Stimulated activated CD4-positive, alpha-beta T cell treated with anti-CD3 and anti-CD28 coated beads, Interleukin-12 subunit alpha, Interleukin-12 subunit beta, amount 100 ng/mL, for 4 hours (primary cell): ENCODE measurements at places on chromosomes 13 and 19.

GRCh38 chr19:41860419-41861115 lies 512 bp downstream of the RPS19 start:
- no peak for DNase-seq

- DNase-seq, result no peak
Observed at GRCh38 chr13:27833206-27833605, 40.9 kb downstream of the GSX1 start.

DNA sequence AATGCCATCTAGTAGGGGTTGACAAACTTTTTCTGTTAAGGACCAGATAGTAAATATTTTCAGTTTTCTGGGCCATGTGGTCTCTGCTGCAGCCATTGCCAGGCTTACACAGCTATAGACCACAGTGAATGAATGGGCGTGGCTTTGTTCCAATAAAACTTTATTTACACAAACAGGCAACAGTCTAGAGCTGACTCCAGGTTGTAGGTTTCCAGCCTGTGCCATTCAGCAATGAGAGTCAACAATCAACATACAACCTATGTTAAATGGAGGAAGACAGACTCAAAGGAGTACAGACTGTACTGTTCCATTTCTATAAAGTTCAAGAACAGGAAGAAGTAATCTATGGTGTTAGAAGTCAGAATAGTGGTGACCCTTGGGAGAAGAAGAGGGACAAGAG lies 15.2 kb upstream of the IZUMO2 start:
- DNase-seq, result no peak

GRCh38 chr19:16895467-16896145 lies 6.8 kb downstream of the F2RL3 start:
- no peak for DNase-seq

DNA sequence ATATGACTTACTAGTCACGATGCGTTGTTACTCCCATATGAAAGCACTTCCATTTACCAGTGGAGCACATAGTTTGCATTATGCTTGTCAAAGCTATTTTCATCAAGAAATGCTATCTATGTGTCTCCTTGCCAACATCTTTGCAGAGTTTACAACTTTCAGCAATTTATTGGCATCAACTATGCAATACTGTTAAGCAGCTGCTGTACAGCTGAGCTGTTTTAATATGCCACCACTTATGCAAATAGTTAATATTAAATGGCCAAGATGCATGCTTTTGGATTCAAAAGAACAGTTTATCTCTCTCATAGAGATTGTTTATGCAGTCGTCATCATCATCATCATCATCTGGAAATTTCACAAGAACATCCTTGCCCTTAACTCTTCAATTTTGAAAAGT lies 67.9 kb upstream of the KLF5 start:
- DNase-seq, result no peak

DNA sequence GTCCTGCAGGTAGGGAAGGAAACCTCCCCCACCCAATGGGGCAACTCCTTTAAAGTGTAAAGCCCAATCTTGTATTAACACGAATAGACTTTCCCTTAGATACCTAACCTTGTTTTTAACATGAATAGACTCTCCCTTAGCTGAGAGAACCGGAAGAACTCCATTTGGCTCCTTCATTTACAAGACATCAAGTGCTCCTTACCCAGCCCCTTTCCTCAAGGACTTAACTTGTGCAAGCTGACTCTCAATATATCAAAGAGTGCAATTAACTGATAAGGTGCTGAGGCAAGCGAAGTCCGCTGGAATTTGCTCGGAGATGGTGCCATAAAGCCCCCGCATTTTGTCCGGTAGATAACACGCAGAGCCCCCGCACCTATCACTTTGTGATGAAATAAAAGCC lies 9.9 kb upstream of the ZNF90 start:
- no peak for DNase-seq

DNA sequence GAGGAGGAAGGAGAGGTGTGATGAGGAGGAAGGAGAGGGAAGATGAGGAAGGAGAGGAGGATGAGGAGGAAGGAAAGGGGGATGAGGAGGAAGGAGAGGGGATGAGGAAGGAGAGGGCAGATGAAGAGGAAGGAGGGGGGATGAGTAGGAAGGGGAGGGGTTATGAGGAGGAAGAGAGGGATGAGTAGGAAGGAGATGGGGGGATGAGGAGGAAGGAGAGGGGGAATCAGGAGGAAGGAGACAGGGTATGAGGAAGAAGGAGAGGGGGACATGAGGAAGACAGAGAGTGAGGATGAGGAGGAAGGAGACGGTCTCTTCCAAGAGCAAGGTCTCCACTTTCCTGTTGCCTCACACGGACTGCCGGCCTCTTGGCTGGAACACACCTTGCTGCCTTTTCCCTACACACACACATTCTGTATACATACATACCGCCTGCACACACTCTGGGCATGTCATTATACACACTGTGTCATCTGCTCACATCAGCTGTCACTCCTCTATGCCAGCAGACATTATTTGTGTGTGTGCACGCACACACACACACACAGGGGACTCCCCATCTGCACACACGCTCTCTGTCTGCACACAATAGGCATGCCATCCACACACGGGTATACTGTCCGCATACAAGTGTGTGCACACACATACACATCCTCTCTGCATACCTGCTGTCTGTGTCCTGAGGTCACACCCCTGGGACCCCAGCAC lies 11.1 kb upstream of the VSTM2B start:
- no peak for DNase-seq

GRCh38 chr19:50897191-50897607 lies 14.0 kb downstream of the KLK4 start:
- DNase-seq, result no peak

DNA sequence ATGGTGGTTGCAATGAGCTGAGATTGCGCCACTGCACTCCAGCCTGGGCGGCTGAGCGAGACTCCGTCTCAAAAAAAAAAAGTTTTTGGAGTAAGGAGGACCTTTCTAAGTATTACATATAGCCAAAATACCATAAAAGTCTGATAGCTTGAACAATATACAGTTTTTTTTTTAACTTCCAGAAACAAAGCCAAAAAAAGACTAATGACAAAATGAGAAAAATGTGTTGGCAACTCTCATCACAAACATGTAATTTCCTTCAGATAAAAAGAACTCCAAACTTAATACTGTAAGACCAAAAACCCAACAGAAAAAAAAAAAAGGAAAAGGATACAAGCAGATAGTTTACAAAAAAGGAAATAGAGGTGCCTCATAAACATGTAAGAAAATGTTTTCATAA lies 68.2 kb upstream of the MED4 start:
- no peak for DNase-seq

DNA sequence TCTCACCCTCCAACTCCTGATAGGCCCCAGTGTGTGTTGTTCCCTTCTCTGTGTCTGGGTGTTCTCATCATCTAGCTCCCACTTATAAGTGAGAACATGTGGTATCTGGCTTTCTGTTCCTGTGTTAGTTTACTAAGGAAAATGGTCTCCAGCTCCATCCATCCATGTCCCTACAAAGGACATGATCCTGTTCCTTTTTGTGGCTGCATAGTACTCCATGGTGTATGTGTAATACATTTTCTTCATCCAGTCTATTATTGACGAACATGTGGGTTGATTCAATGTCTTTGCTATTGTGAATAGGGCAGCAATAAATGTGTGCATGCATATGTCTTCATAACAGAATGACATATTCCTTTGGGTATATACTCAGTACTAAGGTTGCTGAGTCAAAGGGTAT lies 1397.0 kb downstream of the UQCRFS1 start:
- DNase-seq, result no peak

GRCh38 chr19:56145698-56146097 lies 4.6 kb downstream of the ZNF444 start:
- no peak for DNase-seq

DNA sequence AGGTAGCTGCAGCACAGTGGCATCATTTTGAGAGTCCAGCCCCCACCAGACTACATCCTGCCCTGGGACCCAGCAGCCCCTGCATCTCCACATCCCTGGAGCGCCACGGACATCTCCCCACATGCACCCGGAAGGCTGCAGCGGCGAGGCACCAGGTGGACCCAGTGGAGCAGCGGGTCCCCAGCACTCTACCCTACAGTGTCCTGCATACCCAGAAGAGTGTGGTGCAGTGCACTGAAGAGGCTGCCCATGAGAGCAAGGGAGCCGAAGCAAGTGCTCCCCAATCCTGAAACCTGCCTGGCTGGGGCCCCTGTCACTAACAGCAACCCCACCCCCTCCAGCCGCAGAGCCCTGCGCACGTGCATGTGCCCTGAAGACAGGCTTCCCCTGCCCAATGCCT lies 21.3 kb upstream of the SLC7A9 start:
- DNase-seq, result no peak

- DNase-seq, result no peak
Observed at GRCh38 chr13:107202371-107203023, 634.6 kb upstream of the ARGLU1 start.

DNA sequence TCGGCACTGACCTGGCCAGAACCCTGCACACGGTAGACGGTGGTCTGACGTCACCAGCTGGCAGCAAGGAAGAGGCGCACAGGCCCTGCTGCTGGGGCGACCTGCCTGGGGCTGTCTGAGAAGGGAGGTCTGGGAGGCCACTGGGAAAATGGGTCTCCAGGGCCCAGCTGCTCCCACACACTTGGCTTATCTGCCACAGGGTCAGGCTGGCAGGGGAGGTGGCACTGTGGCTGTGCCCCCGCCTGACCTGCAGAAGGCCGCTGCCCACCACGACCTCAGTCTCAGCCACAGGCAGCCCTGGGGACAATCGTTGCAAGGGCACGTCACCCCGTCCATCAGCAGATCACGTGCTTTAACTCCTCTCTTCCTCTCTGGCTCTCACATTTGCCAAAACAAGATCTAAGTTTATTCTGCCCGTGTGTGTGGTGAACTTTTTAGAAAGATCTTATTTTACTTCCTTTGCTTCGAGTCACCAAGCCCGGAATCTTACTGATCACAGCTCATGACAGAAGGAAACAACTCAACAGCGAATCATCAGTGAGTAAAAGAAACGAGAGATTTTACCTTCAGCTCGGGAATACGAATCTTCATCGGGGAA lies 45.2 kb upstream of the RANBP3 start:
- no peak for DNase-seq

GRCh38 chr19:7706955-7707456 lies 5.1 kb upstream of the FCER2 start:
- no peak for DNase-seq

DNA sequence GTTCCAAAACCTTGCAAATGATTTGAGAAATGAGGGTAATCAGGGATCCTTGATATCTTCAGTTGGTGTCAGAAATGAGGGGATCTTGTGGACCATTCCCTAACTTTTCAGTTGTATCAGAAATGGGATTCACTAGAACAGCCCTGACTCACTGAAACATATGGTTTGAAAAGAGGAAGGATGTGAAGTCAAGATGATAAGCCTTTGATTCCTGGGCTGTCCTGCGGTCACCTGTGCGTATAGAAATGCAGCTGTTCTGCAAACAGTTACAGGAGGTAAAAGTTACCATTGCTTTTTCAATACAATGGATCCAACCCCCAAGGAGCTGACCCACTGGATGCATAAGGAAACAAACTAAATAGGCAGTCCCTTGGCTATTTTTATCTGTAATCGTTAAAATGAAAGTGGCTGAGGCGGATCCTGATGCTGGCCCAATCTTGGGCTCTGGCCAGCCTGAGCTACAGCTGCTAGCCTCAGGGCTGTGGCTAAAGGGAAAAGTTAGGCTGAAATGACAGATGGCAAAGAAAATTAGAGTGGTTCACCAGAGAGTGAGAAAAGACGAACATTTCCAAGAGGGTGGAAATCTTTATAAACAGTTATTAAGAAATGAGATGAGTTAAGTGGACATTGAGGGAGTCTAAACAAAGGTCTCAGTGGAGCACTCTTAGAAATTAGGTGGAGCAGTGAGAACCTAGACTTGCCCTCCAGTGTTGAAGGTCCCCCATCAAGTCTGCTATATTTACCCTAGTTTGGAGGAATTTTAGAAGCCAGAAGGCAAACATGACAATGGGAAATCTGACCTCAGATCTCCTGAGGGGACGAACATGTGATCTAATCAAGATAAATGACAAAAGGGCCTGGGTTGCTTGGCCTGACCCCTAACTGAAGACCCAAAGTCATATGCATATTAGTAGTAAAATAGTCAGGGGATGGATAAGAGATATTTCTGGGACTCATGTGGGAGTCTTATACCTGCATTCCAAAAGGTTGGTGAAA lies 7.6 kb downstream of the SIGLECL1 start:
- no peak for DNase-seq

DNA sequence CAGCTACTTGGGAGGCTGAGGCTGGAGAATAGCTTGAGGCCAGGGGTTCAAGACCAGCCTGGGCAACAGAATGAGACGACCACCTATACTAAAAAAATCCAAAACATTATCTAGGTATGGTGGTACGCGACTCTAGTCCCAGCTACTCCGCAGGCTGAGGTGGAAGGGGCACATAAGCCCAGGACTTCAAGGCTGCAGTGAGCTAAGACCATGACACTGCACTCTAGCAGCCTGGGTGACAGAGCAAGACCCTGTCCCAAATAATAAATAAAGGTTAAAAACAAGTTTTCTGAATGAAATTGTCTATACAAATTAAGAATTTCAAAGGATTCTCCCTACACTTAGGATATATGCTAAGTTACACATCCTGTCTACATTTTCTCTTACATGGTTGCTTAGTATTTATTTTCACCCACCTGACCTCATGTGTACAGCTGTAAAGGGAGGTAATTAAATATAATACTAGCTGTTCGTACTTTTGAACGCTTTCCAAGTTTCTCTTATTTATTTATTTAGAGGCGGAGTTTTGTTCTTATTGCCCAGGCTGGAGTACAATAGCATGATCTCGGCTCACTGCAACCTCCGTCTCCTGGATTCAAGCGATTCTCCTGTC lies 1.6 kb downstream of the SLC25A30 start:
- no peak for DNase-seq

DNA sequence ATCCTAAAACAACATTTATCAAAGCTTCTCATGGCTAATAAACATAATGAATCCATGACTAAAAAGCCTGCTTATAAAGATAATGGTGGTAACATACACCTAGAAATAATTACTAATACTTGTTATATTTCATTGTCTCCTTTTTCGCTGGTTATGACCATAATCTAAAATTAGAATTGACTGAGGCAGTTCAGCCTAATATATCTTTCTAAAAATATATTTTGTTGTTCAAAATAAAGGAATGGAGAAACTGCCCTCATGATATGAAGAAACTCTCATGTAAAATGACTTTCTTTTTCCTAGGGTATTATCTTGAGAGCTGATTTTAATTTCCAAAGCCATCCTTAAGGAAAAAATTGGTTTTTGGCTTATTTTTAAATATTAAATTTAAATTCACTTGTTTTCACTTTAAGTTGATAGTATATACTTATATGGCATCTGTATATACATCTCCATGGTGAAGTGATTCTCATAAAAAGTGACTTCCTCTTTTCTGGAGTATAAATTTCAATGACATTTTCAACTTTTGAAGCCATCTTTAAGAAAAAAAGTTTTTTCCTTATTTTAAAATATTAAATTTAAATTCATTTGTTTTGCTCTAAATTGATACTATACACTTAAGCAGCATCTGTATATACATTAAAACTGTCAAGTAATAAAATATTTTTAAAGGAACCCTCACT lies 204.6 kb downstream of the VWA8 start:
- DNase-seq, result no peak
